ENCODE measurements at places on chromosomes 6 and 20. TPM values are rescaled to one million over a fixed set of nuclear protein-coding genes. Genes with fewer than 3 reads are reported as not detected.

DNA sequence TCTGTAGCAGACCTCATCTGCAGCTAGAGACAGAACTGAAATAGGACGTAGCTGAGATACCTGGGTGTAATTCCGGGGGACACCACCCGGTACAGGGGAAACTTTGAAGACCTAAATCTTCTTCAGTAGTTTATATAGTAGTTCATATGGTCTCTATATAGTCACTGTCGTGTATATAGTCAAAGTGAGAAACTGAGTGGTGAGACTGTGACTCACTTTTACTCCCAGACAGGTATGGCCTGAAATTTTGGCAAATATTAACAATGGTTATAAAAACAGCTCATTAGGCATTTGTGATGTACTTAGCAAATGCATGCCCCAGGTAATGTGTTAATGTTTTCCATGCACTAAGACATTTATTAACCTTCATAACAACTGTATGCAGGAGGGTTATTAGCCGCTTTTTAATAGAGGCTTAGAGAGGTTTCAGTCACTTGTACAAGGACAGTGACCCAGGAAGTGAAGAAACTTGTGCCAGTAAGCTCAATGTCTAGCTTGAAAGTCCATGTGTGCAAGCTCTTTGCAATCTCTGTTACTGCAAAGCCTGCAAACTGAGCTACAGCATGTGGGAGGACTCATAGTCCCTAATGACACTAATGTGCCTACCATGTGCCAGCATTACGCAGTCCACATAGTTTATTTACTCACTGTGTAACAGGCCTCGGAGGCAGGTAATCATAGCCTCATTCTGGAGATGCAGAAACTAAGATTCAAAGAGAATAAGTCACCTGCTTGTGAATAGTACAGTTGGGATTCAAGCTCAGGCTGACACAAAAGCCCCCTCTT lies 165.4 kb upstream of the CHD6 start:
- peak; percentile 32 for DNase-seq
- no peaks in the 10 kb centered on the region for H3K36me3 ChIP-seq
- no peak overlapping the region for H3K27ac ChIP-seq
- H3K4me1 ChIP-seq, result peaks cover 10% of the 10 kb centered on the region
- H3K4me3 ChIP-seq, result no peak overlapping the region

Gene RAET1E
- total RNA-seq, result not detected

DNA sequence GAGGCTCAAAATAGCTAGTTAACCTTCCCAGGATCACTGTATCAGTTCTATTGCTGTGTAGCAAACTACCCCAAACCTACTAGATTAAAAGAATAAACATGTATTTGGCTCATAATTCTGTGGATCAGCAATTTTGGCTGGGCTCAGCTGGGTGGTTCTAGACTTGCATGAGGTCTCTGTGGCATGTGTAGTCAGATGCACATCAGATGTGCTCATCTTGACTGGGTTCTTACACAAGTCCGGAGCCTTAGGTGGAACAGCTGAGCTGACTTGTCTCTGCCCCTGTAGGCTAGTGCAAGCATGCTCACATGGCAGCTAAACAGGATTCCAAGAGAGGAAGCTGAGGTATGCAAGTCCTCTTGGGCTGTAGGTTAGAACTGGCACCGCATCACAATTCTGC lies 173.2 kb upstream of the PRND start:
- no peaks in the 10 kb centered on the region for H3K4me1 ChIP-seq
- no peaks in the 10 kb centered on the region for H3K36me3 ChIP-seq
- DNase-seq, result no peak
- no peak overlapping the region for H3K4me3 ChIP-seq
- H3K27ac ChIP-seq, result no peak overlapping the region
- H3K27me3 ChIP-seq, result no peaks in the 10 kb centered on the region

Gene SLC26A8
- not detected for total RNA-seq

Gene SLC22A23
- total RNA-seq, result not detected

- no peaks in the 10 kb centered on the region for H3K27me3 ChIP-seq
- H3K4me1 ChIP-seq, result peaks cover 3% of the 10 kb centered on the region
- no peak overlapping the region for H3K27ac ChIP-seq
- H3K36me3 ChIP-seq, result no peaks in the 10 kb centered on the region
- H3K4me3 ChIP-seq, result no peak overlapping the region
Observed at GRCh38 chr6:145668844-145669243, 66.5 kb downstream of the EPM2A start.

Gene TTK
- total RNA-seq, result 28.0 TPM

- DNase-seq, result no peak
- no peaks in the 10 kb centered on the region for H3K36me3 ChIP-seq
Observed at GRCh38 chr6:37889486-37889885, 70.0 kb downstream of the ZFAND3 start.

Gene PACSIN1
- total RNA-seq, result not detected

GRCh38 chr6:84077645-84078044 lies 44.1 kb downstream of the MRAP2 start:
- no peak for DNase-seq
- H3K27ac ChIP-seq, result no peak overlapping the region
- H3K4me1 ChIP-seq, result no peaks in the 10 kb centered on the region
- H3K4me3 ChIP-seq, result no peak overlapping the region

DNA sequence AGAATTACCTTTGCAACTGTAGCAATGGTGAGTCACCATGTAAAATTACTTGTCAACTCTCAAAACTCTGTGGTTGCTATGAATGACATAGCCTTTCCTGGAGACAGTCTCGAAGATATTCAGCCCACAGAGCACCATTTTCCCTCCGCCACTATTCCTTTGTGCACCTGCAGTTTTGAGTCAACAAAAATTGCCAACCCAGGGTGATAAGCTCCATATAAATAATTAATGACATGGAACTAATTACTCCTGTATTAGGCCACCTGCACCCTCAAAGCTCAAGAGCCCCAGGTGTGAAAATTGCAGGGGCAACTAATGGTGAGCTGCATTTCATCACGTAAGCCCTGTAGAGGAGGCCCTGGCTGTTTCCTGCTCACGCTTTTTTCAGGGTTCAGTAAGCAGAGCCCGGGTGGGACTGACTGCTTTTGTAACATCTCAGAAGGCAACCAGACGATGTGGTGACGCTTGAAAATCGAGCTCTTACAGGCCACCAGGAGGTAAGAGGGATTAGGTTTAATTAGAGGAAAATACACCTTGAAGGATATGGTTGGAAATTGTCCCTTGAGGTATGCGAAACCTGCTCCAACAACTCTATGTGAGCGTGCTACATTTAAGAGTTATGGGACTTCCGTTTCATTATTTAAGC lies 70.8 kb downstream of the BMP2 start:
- no peak overlapping the region for H3K4me3 ChIP-seq
- H3K27me3 ChIP-seq, result no peaks in the 10 kb centered on the region
- no peak overlapping the region for H3K27ac ChIP-seq
- no peaks in the 10 kb centered on the region for H3K4me1 ChIP-seq

- no peaks in the 10 kb centered on the region for H3K36me3 ChIP-seq
- H3K4me3 ChIP-seq, result no peak overlapping the region
- no peak for DNase-seq
- no peak overlapping the region for H3K27ac ChIP-seq
Observed at GRCh38 chr20:58312836-58313235, 3.3 kb downstream of the RAB22A start.

Gene ID1
- 5.0 TPM for total RNA-seq

GRCh38 chr6:97501853-97502252 lies 218.8 kb upstream of the MMS22L start:
- no peak overlapping the region for H3K4me3 ChIP-seq
- H3K4me1 ChIP-seq, result no peaks in the 10 kb centered on the region
- no peak overlapping the region for H3K27ac ChIP-seq
- no peaks in the 10 kb centered on the region for H3K27me3 ChIP-seq
- H3K36me3 ChIP-seq, result no peaks in the 10 kb centered on the region

DNA sequence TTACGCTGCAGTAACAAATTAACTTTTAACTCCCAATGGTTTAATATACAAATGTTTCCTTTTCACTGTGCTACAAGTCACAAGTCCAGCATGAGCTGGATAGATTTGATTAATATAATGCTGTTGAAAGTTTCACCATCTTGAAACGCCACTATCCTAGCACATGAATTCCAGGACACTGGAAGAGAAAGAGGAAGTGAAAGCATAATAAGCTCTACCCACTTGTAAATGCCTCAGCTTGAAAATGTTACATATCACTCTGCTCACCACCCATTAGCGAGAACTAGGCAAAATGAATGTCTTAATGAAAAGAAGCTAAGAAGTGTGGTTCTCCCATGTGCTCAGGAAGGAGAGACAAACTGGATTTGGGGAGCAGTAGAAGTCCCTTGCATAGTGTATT lies 46.9 kb downstream of the PCSK2 start:
- no peaks in the 10 kb centered on the region for H3K27me3 ChIP-seq
- no peaks in the 10 kb centered on the region for H3K4me1 ChIP-seq
- no peak for DNase-seq
- H3K27ac ChIP-seq, result no peak overlapping the region

- no peak overlapping the region for H3K4me3 ChIP-seq
- H3K4me1 ChIP-seq, result no peaks in the 10 kb centered on the region
- H3K27ac ChIP-seq, result no peak overlapping the region
- H3K27me3 ChIP-seq, result no peaks in the 10 kb centered on the region
Observed at GRCh38 chr20:17611540-17612286, 41.8 kb downstream of the DSTN start.

Gene PTPRA
- total RNA-seq, result 58.4 TPM

DNA sequence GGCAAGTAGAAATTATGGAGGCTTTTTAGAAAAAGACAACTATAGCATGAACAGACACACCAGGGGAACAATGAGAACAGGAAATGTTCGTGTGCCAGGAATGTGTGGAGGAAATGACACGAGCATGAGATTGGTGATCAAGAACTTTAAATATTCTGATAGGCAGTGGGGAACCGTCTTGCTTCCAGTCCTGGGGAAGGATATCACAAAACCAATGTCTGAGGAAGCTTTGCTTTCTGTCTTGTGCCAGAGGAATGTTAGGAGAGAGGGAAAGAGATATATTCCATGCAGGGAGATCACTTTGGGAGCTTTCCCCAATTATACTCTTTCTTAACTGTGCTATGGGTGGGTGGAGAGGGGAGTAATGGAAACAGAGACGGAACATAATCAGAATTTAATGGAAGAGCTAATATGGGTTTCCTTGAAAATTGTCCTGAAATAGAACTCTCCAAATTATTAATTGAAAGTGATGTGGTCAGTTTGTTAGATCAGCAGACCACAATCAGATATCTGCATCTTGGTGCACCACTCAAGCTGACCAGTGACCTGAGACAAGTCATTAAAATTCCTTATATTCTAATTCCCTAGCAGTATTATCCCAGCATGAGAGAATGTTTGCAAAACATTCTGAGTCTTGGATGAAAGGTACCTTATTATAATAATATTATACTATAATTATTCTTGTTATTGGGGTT lies 178.2 kb downstream of the SOX4 start:
- H3K4me1 ChIP-seq, result no peaks in the 10 kb centered on the region
- no peaks in the 10 kb centered on the region for H3K36me3 ChIP-seq
- no peak overlapping the region for H3K27ac ChIP-seq
- no peak for DNase-seq
- no peak overlapping the region for H3K4me3 ChIP-seq

DNA sequence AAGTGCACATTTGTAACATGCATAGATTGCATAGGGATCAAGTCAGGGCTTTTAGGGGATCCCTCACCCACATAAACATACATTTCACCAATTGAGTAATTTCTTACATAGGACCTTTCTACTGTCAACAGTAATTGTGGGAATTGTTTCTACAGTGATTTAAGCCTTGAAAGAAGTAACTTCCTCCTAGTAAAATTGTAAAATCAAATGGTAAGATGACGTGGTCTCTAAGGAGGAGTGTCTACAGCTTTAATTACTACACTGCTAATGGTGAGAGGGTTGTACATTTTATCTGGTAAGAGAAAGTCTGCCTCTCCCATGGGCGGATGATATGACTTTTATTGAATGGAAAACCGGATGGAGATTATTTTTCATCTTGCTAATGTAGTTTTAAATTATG lies 98.0 kb downstream of the RPP40 start:
- no peak overlapping the region for H3K27ac ChIP-seq
- no peaks in the 10 kb centered on the region for H3K4me1 ChIP-seq
- H3K36me3 ChIP-seq, result no peaks in the 10 kb centered on the region
- no peaks in the 10 kb centered on the region for H3K27me3 ChIP-seq
- DNase-seq, result no peak

- no peaks in the 10 kb centered on the region for H3K27me3 ChIP-seq
- no peaks in the 10 kb centered on the region for H3K36me3 ChIP-seq
- no peak overlapping the region for H3K4me3 ChIP-seq
- DNase-seq, result no peak
- peaks cover 5% of the 10 kb centered on the region for H3K4me1 ChIP-seq
Observed at GRCh38 chr6:107987805-107988204, 29.8 kb upstream of the SEC63 start.

DNA sequence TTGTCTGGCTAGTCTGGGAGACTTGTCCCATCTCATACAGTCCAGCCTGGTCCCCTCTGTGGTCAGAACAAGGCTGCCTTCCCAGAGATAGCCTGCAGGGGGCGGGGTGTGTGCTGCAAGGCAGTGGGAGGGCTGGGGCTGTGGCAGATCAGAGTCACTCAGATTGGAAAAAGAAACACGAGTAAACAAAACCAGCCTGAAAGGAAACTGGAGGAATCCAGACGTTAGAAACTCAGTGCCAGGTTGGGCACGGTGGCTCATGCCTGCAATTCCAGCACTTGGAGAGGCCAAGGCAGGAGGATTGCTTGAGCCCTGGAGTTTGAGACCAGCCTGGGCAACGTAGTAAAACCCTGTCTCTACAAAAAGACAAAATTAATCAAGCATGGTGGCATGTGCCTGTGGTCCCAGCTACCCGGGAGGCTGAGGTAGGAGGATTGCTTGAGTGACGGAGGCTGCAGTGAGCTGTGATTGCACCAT lies 20.2 kb downstream of the LEMD2 start:
- H3K36me3 ChIP-seq, result no peaks in the 10 kb centered on the region
- peak; percentile 83 for DNase-seq
- no peak overlapping the region for H3K27ac ChIP-seq
- no peak overlapping the region for H3K4me3 ChIP-seq
- no peaks in the 10 kb centered on the region for H3K27me3 ChIP-seq

All from Karpas-422 (cell line).